ENCODE measurements at places on chromosomes 12 and 14. TPM values are rescaled to one million over a fixed set of nuclear protein-coding genes. Genes with fewer than 3 reads are reported as not detected.

TMEM119 gene
- 10.8 TPM for polyA plus RNA-seq

SVOP gene
- polyA plus RNA-seq: 31.6 TPM

AKAP6 gene
- polyA plus RNA-seq: 42.6 TPM

RBP5 gene
- 5.1 TPM for polyA plus RNA-seq

RD3L gene
- not detected for polyA plus RNA-seq

CMA1 gene
- not detected for polyA plus RNA-seq

Measured in spinal cord (tissue), 10 donors.